ENCODE measurements at places on chromosomes 3 and 15.

- DNase-seq: no peak
Measured at GRCh38 chr3:170572665-170573253, 13.1 kb downstream of the SLC7A14 start.

DNA sequence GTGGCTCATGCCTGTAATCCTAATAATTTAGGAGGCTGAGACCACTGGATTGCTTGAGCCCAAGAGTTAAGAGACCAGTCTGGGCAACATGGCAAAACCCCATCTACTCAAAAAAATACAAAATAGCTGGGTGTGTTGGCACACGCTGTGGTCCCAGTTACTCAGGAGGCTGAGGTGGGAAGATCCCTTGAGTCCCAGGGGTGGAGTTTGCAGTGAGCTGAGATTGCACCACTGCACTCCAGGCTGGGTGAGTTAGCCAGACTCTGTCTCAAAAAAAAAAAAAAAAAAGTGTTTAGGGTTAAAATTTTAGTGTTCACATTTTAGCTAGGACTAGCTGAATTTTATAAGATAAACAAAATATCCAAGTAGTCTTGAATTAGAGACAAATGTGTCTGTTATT lies 1340.1 kb upstream of the EPHA6 start:
- DNase-seq: no peak

DNA sequence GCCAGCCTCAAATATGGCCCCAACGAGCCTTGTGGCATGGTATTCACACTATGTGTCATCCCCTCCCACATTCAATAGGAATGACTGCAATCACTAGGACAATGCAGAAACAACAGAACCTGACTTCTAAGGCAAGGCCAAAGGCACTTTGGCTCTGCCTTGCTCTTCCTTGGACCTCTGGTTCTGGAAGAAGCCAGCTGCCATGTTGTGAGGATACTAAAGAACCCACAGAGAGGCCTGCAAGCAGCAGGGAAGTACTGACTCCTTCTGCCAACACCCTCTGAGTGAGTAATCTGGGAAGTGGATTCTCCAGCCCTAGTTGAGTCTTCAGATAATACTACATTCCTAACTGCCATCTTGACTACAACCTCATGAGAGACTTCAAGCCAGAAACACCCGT lies 64.7 kb downstream of the ADAMTS9 start:
- no peak for DNase-seq

DNA sequence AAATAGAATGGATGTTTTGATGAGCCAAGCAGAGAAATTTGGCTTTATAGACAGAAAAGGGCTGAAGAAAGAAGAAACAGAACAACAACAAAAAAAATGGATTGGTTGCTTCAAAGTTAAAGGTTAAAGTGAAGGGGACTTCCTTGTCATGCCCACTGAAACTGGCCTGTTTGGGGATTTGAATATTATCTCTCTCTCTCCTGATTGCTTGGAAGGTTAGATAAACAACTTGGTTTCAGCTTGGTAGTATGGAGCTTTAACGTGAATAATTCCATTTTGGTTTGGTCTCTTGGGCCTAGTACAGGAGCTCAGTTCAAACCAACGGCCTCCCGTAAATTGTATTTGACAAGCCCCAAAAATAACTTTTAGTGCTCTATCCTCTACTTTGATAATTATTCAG lies 70.8 kb upstream of the MBNL1 start:
- DNase-seq: no peak

GRCh38 chr15:55168350-55168974 lies 28.3 kb downstream of the RSL24D1 start:
- DNase-seq: no peak

DNA sequence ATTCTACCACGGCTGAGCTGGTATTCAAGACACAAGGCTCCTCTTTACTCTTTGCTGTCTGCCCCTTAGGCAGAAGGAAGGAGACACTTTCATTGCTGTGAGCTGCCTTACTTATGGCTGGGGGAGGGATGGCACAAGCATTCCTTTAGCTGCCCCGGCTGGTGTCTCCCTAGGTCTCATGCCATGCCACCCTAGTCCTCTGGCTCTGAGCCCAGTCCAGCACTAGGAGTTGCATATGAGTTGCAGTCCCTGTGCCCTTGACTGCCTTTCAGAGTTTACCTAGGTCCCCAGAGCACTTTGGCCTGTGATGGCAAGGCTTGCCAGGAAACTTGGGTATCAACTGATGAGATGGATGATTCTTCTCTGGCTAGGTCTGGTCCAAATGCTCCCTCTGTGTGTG lies 296.4 kb downstream of the RBMS3 start:
- no peak for DNase-seq

DNA sequence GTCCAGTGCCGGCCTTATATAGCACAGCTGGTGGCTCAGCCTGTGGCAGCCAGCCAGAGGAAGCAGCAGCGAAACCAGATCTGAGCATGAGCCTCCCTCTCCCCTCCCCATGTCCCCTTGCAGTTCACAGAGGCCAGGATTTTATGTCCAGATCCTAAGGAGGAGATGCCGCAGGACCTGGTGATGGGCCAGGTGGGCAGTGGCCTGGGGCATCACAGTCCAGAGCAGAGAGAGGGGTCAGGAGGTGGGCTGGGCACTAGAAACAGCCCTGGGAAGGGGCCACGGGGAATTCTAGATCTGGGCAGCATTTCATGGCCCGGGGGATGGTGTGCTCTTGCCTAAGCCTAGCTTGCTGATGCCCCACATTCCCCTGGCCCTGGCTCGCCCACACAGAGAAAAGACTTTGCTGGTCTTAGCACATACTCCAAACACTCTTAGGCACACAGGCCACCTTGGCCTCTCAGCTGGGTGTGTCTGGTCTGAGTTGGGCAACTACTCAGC lies 259 bp upstream of the CILP start:
- DNase-seq: no peak

DNA sequence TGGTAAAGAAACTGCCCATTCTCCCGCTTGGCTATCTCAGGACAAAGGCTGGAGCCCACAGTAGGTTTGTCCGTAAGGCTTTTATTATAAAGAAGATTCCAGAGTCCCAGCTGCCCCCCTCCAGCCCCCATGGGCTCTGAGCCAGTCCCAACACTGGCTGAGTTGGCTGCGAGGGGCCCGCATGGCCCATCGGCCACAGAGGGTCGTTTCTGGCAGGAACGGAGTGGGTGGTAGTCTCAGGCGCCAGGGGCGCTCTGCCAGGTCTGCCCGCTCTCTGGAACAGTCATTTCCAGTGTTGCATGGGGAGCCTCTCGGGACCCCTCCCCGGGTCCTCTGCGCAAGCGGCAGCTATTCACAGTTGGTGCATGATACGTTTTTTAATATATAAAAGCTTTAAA lies 12.2 kb downstream of the H1-8 start:
- no peak for DNase-seq

- no peak for DNase-seq
Measured at GRCh38 chr15:29123171-29123570, 146.5 kb downstream of the NSMCE3 start.

DNA sequence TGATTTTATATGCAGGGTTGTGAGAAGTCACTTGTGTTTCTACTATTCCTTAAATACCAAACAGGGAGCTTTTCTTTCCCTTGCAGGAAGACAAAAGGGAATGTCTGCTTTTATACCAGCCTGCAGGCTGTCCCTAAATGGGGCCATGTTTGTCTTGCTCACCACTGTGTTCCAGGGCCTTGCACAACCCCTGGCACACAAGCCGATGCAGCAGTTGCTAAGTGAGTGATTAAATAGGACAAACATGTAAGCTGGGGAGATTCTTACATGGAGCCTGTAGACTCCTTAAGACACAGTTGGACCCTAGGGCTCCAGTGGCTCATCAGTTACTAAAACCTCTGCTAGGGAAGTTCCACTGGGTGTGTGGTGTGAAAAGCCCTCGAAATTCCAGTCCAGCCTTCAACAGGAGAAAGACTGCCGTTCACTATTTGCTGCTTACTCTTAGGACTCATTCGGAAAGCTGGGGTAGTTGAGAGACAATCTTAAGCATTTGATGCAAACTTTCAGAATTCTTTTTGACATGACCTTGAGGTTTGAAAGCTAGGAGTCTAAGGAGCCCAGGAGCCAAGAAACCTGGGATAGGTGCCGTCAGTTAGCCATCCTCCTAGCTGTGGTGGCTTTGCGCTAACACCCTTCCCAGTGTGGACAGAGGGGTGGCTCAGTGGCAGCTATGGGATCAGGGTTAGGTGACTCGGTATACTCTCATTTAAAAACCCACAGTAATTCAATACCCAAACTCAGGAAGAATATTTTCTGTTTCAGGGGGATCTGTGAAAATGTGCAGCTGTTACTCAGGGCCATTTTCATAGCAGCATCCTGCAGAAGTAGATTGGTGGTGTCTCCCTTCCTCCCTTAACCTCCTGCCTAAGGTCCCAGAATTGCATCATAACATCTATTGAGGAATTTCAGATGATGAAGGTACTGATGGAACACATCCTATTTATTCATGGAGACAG lies 39.1 kb downstream of the SYNM start:
- DNase-seq: no peak

GRCh38 chr3:162338514-162338913 lies 841.9 kb downstream of the OTOL1 start:
- DNase-seq: no peak

Data from activated T-helper 1 cell treated with anti-CD3 and anti-CD28 coated beads, Interleukin-2, amount 50 U/mL, for 16 hours (primary cell).